ENCODE measurements at places on chromosomes 4 and X.

- H3K4me3 ChIP-seq, result no peak overlapping the region
- no peak overlapping the region for H3K27ac ChIP-seq
- H3K4me1 ChIP-seq, result peaks cover 8% of the 10 kb centered on the region
- no peaks in the 10 kb centered on the region for H3K36me3 ChIP-seq
- no peaks in the 10 kb centered on the region for H3K27me3 ChIP-seq
Measured at GRCh38 chr4:181597766-181598165, 645.4 kb upstream of the TENM3 start.

- H3K4me1 ChIP-seq, result no peaks in the 10 kb centered on the region
- no peak overlapping the region for H3K4me3 ChIP-seq
- no peak for DNase-seq
- no peaks in the 10 kb centered on the region for H3K27me3 ChIP-seq
- no peaks in the 10 kb centered on the region for H3K36me3 ChIP-seq
- H3K27ac ChIP-seq, result no peak overlapping the region
Measured at GRCh38 chrX:36414056-36414455, 494.5 kb downstream of the CFAP47 start.

DNA sequence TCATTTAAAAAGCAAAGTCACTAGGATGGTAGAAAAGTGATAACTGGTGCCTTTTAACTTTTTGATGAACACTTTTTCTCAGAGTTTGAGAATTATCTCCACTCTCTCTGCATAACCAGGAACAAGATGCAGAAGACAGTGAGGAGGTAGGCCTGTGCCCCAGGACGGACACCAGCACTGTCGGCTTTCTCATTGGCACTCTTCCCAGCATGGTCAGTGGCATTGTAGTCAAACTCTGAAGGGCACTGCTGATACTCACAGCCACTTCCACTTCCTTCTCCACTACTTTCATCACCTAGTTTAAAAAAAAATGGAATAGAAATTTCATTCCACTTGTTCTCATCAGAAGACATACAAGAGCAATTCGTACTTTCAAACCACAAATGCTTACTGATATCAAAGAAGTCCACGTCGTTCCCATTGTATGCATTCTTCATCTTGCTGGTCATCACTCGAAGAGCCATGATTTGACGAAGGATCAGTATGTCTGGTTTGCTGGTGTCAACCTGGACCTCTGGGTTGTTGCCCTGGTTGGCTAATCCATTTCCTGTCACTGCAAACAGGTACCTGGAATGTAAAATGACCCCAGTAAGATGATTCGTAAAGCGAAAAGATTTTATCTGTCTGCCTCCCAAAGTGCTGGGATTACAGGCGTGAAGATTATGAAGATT lies 84.8 kb upstream of the TFDP3 start:
- no peak overlapping the region for H3K4me3 ChIP-seq
- H3K4me1 ChIP-seq, result no peaks in the 10 kb centered on the region
- H3K27me3 ChIP-seq, result peaks cover 16% of the 10 kb centered on the region

DNA sequence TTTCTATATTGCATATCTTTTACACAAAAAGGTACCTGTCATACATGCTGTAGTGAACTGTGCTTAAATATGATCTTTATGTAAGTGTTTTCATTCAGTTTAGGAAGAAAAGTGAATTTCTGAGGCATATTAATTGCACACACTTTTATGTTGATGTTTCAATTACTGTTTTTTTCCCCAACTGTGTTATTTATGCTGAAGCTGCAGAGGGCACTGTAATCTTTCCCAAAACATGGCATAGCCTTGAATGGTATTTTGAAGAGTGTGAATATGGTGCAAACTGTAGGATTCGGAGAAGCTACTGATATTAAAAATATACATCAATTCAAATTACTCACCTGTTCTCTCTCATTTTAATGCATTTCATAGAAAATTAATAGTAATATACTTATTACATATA lies 6.0 kb upstream of the CENPE start:
- H3K27me3 ChIP-seq, result no peaks in the 10 kb centered on the region
- H3K36me3 ChIP-seq, result no peaks in the 10 kb centered on the region
- H3K4me3 ChIP-seq, result no peak overlapping the region
- H3K27ac ChIP-seq, result no peak overlapping the region
- no peak for DNase-seq

GRCh38 chrX:116111934-116112595 lies 58.5 kb upstream of the AGTR2 start:
- no peak overlapping the region for H3K4me3 ChIP-seq
- H3K27me3 ChIP-seq, result no peaks in the 10 kb centered on the region
- H3K36me3 ChIP-seq, result no peaks in the 10 kb centered on the region
- no peaks in the 10 kb centered on the region for H3K4me1 ChIP-seq
- no peak overlapping the region for H3K27ac ChIP-seq
- DNase-seq, result no peak

DNA sequence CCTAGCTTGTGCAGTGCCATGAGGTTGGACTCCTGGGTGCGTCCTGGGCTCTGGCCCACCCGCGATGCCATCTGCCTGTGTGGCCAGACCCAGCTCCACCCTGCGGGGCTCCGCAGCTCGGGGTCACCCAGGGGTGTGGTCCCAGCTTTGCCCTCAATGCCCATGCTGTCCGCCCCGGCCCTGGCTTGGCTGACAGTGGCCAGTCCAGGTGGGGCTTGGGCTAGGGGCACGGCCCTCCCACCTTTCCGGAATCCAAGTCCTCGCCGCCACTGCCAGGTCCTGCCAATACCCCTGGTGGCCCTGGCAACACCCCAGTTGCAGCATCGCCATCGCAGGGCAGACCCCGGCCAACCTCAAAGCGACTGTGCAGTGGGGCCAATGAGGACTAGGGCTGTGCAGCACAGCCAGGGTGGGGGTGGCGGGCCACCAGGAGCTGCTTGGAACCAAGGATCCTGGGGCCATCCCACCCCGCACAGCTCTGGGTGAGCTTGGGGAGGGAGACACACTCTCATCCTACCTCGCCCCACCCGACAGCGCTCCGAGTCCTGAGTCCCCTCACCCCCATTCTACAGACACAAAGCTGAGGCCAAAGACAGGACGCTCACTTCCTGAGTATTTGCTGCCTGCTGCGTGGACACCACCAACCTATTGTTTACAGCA lies 80.9 kb downstream of the ZNF718 start:
- no peak overlapping the region for H3K4me3 ChIP-seq
- no peak overlapping the region for H3K27ac ChIP-seq
- H3K27me3 ChIP-seq, result no peaks in the 10 kb centered on the region
- DNase-seq, result no peak

DNA sequence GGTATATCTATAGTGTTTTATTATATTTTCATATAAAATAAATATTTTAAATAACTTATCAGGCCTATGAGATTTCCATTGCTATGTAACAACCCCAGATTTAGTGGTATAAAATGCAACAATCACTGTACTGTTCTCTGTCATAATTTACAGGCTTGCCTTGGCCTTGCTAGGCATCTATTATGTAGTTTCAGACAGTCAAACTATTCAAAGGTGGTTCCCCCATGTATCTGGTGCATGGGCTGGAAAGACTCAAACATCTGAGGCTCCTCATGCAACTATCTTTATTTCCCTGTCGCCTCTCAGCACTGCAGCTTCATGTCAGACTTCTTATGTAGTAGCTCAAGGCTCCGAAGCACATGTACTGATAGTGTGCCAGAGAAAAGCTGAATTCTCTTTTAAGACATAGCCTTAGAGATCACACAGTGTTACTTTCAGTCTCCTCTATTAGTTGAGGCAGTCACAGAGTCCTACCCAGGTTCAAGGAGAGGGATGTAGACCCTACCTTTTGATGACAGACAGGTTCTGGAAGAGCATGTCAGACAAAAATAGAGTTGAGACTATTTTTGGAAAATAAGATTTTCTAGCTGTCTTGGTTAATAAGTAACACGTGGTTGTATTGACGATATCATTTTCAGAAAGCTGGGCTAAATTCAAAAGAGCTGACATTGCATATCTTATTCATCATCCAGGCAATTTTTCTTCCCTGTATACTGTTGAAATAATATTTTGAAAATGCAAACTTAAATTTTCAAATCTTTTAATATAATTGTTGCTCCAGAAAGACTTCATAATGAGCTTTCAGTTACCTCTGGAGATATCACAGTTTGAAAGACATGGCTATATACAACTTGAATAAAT lies 19.4 kb downstream of the MTTP start:
- DNase-seq, result no peak
- no peaks in the 10 kb centered on the region for H3K27me3 ChIP-seq
- H3K36me3 ChIP-seq, result no peaks in the 10 kb centered on the region
- no peaks in the 10 kb centered on the region for H3K4me1 ChIP-seq
- H3K27ac ChIP-seq, result no peak overlapping the region
- no peak overlapping the region for H3K4me3 ChIP-seq

DNA sequence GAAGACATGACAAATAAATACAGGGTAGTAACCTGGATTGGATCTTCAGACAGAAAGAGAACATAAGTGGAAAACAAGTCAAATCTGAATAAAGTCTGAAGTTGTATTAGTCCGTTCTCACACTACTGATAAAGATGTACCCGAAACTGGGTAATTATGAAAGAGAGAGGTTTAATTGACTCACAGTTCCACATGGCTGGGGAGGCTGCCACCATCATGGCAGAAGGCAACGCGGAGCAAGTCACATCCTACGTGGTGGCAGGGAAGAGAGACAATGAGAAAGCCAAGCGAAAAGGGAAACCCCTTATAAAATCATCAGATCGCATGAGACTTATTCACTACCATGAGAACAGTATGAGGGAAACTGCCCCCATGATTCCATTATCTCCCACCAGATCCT lies 82.8 kb downstream of the USP46 start:
- DNase-seq, result no peak
- H3K36me3 ChIP-seq, result no peaks in the 10 kb centered on the region

DNA sequence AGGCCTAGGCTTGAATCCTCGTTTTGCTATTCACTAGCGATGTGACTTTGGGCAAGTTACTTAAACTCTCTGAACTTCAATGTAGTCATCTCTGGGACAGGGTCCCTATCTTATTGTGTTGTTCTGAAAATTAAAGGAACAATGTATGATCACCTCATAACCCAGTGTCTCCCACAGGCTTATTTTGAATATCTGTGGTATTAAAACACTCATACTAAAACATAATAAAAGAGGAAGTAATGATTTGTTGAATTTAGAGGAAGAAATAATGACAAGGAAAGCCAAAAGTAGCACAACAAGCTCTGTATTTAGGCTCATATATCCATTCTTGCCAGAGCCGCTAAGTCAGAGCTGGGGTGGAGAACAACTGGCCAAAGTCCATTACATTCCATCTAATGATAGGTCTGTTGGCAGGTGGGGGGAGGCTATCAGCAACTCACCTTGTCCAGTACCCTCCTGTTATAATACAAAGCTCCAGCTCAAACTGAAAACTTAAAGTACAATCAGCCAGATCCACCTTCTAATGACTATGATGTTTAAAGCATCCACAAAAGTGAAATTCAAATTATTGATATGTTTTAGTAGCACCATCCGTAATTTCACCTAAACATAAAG lies 64.5 kb upstream of the LSM6 start:
- no peaks in the 10 kb centered on the region for H3K27me3 ChIP-seq
- no peak overlapping the region for H3K4me3 ChIP-seq
- H3K36me3 ChIP-seq, result no peaks in the 10 kb centered on the region
- DNase-seq, result no peak
- H3K4me1 ChIP-seq, result no peaks in the 10 kb centered on the region
- no peak overlapping the region for H3K27ac ChIP-seq

DNA sequence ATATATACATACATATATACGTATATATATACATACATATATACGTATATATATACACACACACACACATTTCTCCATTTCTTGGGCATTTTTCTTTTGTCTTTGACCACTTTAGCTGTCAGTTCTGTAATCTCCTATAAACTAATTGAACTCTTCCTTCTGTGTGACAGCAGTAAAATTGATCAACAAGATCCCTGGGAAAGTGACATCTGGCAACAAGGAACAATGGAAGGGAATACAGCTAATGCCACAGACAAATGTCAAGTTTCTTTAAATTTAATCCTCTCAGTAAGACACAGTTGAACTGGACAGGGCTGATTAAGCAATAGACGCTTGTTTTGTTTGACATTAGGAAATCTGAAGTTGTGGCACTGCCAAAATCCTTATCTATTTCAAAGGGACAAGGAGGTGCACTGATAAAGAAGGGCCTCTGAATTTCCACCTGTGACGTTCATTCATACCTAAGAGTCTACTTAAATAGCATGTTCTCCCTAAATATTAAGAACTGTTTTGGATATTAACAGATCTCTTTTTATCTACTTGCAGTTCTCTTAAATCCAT lies 126.9 kb downstream of the RNF150 start:
- H3K36me3 ChIP-seq, result no peaks in the 10 kb centered on the region
- peak; percentile 15 for DNase-seq
- H3K4me3 ChIP-seq, result no peak overlapping the region
- no peak overlapping the region for H3K27ac ChIP-seq
- no peaks in the 10 kb centered on the region for H3K27me3 ChIP-seq

DNA sequence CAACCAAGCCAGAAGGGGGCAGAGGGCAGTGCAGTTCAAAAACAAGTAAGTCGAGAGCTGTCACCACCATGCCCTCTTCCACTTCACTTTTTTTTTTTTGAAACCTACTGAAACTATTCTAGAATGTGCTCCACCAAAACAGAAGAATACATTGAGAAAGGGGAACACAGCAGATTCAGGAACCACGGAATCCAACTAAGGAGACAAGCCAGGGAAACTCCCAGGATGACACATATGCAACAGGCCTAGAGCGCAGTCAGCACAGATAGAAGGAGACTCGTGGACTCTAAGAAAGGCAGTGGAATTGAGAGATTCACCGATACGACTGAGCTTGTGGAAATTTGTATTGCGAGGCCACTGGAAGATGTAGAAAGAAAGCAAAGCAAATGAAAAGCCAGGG lies 66.1 kb downstream of the PHKA2 start:
- no peaks in the 10 kb centered on the region for H3K4me1 ChIP-seq
- H3K27ac ChIP-seq, result no peak overlapping the region
- H3K4me3 ChIP-seq, result no peak overlapping the region
- H3K36me3 ChIP-seq, result peaks cover 17% of the 10 kb centered on the region
- DNase-seq, result no peak
- no peaks in the 10 kb centered on the region for H3K27me3 ChIP-seq

DNA sequence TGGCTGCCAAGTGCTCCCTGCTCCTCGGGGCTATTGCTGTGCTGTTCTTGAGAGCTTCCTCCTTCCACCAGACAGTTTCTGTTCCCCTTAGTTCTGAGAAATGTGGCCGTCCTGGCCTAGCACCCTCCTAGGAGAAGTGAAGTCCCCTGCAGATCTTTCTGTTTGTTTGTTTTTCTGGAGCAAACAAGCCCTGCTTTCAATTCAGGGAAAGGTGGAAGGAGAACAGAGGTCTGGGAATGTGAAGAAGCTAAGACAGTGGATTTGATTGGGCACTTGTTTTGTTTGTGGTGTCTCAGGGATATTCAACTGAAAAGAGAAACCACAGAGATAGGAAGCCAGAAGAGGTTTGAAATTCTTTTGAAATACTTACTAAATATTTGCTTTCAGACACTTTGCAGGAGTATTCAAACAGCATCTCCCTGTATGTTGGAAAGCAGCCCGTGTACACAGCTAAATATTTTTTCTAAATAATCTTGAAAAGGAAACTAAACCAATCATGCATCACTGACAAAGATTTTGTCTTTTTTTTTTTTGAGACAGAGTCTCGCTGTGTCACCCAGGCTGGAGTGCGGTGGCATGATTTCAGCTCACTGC lies 36.5 kb upstream of the PPM1K start:
- peaks cover 5% of the 10 kb centered on the region for H3K4me1 ChIP-seq
- peak overlapping the region; percentile 20 for H3K4me3 ChIP-seq
- no peaks in the 10 kb centered on the region for H3K27me3 ChIP-seq
- H3K36me3 ChIP-seq, result no peaks in the 10 kb centered on the region
- H3K27ac ChIP-seq, result no peak overlapping the region

GRCh38 chr4:156322592-156322991 lies 368.9 kb upstream of the CTSO start:
- H3K27ac ChIP-seq, result peak overlapping the region; percentile 80
- no peak overlapping the region for H3K4me3 ChIP-seq
- peaks cover 32% of the 10 kb centered on the region for H3K4me1 ChIP-seq
- peak; percentile 73 for DNase-seq

GRCh38 chrX:9678215-9678965 lies 87.3 kb downstream of the GPR143 start:
- H3K27ac ChIP-seq, result no peak overlapping the region
- H3K36me3 ChIP-seq, result no peaks in the 10 kb centered on the region
- no peaks in the 10 kb centered on the region for H3K27me3 ChIP-seq
- H3K4me1 ChIP-seq, result no peaks in the 10 kb centered on the region
- DNase-seq, result no peak

All from osteoblast (primary cell).